ENCODE measurements at places on chromosomes 16 and 17.

DNA sequence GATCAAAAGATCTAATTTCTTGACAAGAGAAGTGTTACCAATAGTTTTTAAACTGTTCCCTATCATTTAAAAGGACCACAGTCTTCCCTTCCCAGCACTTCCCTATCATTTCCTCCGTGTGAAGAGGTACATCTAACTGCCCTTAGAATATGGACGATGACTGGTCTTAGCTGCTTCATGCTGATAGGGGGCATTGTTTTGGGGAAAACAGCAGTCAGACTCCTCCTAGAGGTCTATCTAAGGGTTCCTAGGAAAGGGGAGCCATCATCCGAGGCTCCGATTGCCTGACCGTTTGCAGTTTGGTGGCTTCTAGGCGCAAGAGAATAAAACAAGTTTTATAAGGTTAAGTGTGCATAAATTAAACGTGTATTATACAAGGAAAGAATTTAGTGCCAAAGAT, 7.1 kb downstream of the FZD2 start:
- no peak for DNase-seq
- H3K27me3 ChIP-seq: no peaks in the 10 kb centered on the region
- no peak overlapping the region for H3K27ac ChIP-seq
- H3K4me1 ChIP-seq: peaks cover 50% of the 10 kb centered on the region
- peaks cover 72% of the 10 kb centered on the region for H3K36me3 ChIP-seq

GRCh38 chr17:34567691-34568465, 11.5 kb upstream of the TMEM132E start:
- peak; percentile 26 for DNase-seq
- H3K36me3 ChIP-seq: no peaks in the 10 kb centered on the region
- peaks cover 9% of the 10 kb centered on the region for H3K27me3 ChIP-seq
- H3K4me1 ChIP-seq: no peaks in the 10 kb centered on the region
- H3K27ac ChIP-seq: no peak overlapping the region

DNA sequence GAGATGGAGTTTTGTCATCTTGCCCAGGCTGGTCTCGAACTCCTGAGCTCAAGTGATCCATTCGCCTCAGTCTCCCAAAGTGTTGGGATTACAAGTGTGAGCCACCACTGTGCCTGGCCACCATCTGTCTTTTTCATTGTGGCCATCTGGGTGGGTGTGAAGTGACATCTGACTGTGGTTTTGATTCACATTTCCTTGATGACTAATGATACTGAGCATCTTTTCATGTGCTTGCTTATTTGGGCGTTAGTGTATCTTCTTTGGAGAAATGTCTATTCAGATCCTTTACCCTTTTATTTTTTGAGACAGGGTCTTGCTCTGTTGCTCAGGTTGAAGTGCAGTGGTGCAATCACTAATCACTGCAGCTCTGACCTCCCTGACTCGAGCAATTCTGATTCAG, 53.9 kb upstream of the ERN1 start:
- H3K4me3 ChIP-seq: no peak overlapping the region
- peaks cover 39% of the 10 kb centered on the region for H3K36me3 ChIP-seq
- H3K27me3 ChIP-seq: peaks cover 7% of the 10 kb centered on the region
- DNase-seq: no peak

- no peaks in the 10 kb centered on the region for H3K27me3 ChIP-seq
- H3K36me3 ChIP-seq: no peaks in the 10 kb centered on the region
- no peak for DNase-seq
- no peak overlapping the region for H3K4me3 ChIP-seq
Measured at GRCh38 chr16:83051451-83051850, 424.7 kb downstream of the CDH13 start.

GRCh38 chr17:19022747-19023146, 18.2 kb upstream of the FAM83G start:
- peaks cover 23% of the 10 kb centered on the region for H3K4me1 ChIP-seq
- no peak for DNase-seq
- no peak overlapping the region for H3K27ac ChIP-seq
- H3K36me3 ChIP-seq: no peaks in the 10 kb centered on the region
- peaks cover 7% of the 10 kb centered on the region for H3K27me3 ChIP-seq

- H3K27ac ChIP-seq: no peak overlapping the region
- no peaks in the 10 kb centered on the region for H3K36me3 ChIP-seq
- no peak overlapping the region for H3K4me3 ChIP-seq
- H3K4me1 ChIP-seq: peaks cover 78% of the 10 kb centered on the region
- DNase-seq: no peak
Measured at GRCh38 chr17:42092939-42093338, 5.3 kb downstream of the ZNF385C start.

GRCh38 chr16:56258508-56259424, 67.5 kb downstream of the GNAO1 start:
- no peak for DNase-seq
- no peak overlapping the region for H3K4me3 ChIP-seq
- no peaks in the 10 kb centered on the region for H3K36me3 ChIP-seq
- H3K4me1 ChIP-seq: peaks cover 34% of the 10 kb centered on the region

- peak overlapping the region; percentile 63 for H3K4me3 ChIP-seq
- no peak overlapping the region for H3K27ac ChIP-seq
- H3K27me3 ChIP-seq: peaks cover 82% of the 10 kb centered on the region
- no peak for DNase-seq
- H3K36me3 ChIP-seq: no peaks in the 10 kb centered on the region
Measured at GRCh38 chr16:58462089-58462488, 37.9 kb upstream of the NDRG4 start.

Measured in nephron progenitor cell (in vitro differentiated cells).